Mucosa of descending colon (tissue), 3 donors: ENCODE measurements at places on chromosomes 16 and 17.
A peak's percentile ranks its signal among the peaks of the same experiment; 100 is the strongest.

DNA sequence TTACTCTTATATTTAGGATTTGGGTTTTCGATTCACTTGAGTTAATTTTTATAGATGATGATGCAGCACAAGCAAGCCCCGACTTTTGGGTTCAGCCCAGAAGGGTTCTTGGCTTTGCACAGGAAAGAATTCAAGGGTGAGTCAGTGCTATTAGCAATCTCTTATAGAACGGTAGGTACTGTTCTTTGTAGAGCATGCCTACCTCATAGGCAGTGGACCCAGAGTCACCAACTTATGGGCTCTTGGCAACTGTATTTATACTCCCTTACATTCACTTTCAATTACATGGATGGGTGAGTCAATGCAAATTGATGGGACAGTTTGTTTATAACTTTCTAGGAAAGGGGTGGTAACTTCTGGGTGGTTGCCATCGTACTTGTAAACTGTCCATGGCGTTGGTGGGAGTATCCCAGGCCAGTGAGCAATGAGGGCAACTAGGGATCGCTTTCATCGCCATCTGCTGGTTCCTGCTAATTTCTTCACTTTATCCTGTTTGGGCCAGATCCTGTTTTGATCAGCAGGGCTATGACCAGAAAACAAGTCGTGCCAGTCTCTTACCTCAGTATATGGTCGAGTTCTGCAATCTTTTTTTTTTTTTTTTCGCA lies 362.6 kb downstream of the CNTNAP4 start:
- no peak for DNase-seq

DNA sequence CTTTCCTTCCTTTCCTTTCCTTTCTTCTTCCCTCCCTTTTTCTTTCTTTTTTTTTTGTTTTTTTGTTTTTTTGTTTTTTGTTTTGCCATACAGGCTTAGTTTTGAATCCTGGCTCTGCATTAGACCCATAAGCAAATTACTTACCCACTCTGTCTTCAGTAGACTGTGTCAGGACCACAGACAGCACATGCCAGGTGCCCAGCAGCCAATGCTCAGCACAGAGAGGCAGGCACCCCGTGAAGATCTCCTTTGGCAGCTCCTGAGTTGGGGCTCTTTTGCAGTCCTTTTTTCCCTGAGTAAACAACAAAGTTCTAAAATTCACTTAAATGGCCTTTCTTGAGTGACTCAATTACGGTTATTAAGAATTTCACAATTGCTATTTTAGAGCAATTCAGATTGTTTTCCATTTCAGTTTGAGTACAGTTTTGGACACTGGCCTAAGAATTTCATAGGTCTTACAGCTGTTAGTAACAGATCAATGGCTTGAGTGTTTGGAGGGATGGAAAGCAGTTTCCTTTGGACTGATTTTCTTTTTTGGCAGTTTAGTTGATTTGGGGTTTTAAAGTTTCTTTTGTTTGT lies 26.2 kb upstream of the SLC5A11 start:
- no peak for DNase-seq

- no peak for DNase-seq
These were observed 160.9 kb downstream of the MAP2K6 start for GRCh38 chr17:69575346-69575761.

DNA sequence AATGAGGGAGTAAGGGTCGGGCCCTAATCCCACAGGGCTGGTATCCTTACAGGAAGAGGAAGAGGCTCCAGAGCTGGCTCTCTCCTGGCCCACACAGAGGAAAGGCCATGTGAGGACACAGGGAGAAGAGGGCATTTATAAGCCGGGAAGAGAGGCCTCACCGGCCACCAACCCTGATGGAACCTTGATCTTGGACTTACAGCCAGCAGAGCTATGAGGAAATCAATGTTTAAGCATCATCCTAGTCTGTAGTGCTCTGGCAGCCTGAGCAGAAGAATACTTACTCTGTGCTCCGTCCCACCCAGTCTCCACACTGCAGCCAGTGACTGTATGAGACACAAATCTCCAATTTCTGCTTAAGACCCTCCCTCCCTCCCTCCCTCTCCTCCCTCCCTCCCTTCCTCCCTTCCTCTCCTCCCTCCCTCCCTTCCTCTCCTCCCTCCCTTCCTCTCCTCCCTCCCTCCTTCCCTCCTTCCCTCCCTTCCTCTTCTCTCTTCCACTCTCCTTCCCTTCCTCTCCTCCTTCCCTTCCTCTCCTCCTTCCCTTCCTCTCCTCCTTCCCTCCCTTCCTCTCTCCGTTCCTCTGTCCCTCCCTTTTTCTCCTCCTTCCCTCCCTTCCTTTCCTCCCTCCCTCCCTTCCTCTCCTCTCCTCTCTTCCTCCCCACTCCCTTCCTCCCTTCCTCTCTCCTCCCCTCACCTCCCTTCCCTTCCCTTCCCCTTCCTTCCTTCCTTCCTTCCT lies 8.9 kb upstream of the TMEM220 start:
- DNase-seq = peak; percentile 55

DNA sequence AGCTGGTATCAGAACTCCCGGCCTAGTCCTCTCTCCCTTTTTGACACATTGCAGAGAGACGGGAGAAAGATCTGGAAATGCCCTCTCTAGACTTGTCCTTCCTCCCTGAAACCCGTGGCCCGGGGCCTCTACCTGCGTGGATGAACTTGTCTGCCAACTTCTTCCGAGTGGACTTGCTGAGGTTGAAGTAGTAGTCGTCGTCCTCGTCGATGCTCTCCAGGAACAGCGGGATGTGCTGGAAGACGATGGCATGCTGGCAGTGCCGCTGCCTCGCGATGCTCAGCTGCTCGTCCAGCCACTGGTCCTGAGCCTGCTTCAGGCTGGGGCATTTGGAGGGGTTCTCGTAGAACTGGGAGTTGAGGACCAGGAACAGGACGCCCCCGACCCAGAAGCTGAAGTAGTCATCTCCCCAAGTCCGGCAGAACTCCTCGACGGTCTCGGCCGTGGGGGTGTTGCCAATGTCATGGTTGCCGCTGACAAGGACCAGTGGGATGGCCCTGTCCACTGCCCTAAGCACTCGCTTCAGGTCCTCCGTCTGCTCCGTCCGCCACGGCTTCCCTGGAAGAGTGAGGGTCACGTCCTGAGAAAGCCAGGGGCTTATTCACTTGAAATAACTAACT lies 99.1 kb downstream of the CPPED1 start:
- DNase-seq = no peak

GRCh38 chr17:64231567-64232141 lies 31.4 kb downstream of the TEX2 start:
- no peak for DNase-seq

GRCh38 chr17:29568331-29569244 lies at the start of gene TP53I13:
TP53I13 (plus strand) TSS chr17:29568701; CDS start chr17:29568759, 58 bp downstream.
- DNase-seq = peak; percentile 95

DNA sequence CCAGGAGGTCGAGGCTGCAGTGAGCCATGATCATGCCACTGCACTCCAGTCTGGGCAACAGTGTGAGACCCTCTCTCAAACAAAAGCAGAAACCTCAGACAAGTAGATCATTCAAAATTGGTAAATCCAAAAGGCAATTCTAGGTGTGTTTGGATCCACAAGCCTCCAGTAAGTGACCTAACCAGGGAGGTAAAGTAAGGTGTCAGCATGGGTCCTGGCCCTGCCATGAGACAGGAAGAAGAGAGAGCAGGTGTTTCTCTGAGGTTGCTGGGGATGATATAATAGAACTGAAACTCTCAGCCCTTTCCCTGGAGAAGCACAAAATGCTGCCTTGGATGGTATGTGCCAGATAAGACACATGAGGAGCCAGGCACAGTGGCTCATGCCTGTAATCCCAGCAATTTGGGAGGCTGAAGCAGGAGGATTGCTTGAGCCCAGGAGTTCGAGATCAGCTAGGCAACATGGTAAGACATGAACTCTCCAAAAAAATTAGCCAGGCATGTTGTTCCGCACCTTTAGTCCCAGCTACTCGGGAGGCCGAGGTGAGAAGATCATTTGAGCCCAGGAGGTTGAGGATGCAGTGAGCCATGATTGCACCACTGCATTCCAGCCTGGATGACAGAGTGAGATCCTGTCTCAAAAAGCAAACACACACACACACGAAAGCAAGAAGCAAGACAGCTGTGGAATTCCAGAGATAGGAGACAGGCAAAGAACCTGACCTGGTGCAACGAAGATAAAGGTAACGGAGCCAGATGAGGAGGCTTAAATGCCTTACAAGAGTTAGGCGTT lies 6.5 kb downstream of the TM4SF5 start:
- no peak for DNase-seq

- no peak for DNase-seq
These were observed 1.4 kb upstream of the CNGB1 start for GRCh38 chr16:57972306-57972705.

DNA sequence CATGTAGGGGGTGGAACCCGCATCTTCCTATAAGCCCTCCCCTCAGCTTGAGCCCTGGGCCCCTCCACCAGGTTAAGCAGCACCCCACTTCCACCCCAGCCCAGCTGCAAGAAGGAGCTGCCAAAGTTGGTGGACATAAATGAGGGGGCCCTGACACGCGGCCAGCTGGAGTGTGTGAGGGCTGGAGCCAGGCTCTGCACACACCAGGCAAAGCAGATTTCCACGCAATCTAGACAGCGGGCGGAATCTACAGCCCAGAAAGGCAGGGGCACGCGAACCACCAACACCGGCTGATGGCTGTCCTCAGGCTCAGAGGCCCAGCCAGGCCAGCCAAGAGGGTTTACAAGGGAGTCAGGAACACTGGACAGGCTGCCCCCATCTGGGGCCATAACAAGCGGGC lies 171.2 kb downstream of the ZNF423 start:
- no peak for DNase-seq

GRCh38 chr17:46028374-46028773 lies 29.3 kb downstream of the STH start:
- no peak for DNase-seq
